ENCODE measurements at places on chromosomes 16 and 17.

DNA sequence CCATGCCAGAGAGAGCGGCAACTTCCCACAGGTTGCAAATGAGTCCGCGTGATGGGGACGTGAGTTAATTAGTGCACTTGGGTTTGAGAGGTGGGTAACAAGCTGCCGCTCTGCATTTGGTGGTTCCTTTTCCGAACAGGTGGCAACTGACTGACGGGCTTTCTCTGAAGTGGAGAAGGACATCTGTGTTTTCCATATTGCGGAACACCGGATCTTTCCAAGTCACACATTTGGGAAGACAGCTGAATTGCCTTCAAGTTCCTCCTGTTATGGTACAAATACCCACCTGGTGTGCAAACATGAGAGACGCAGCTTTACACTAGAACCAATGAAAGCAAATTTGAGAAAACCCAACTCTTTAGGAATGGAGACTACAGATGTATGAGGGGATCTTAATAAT lies 451.3 kb upstream of the ZFHX3 start:
- DNase-seq, result no peak

GRCh38 chr16:27229891-27230470 lies 26.7 kb downstream of the KDM8 start:
- no peak for DNase-seq

DNA sequence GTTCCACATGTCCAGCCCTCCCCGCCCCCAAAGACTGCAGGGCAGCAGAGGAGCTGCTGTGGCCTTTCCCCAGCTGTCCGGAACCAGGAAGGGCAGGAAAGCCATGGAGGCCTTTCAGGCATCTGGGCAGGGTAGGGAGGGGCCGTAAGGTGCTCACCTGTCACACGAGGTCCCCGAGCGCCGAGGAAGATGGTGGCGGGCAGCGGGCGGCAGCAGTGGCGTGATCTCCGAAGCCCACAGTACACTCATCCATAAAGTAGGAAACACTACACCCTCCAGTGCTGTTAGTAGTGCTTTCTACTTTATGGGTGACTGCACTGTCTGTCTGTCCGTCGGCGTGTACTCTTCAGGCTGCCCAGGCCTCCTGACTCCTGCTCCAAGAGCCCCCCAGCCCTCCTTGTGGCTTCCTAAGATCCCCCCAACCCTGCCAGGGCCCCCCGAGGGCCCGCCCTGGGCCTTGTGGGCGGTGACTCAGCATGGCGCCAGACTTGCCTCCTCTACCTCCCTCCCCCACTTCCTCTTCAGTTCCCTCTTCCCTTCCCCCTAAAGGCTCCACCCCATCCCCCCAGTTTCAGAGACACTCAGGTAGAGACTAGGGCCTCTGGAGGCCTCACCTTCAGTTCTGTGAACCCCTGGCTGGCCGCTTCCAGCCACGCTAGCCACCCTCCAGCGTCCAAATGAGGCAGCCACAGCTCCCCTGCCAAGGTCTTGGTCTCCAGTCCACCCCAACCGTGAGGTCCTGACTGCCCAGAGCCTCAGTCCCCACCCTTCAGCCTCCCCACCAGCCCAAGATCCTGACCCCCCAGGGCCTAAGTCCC lies 2.6 kb upstream of the TSPOAP1 start:
- peak; percentile 68 for DNase-seq

DNA sequence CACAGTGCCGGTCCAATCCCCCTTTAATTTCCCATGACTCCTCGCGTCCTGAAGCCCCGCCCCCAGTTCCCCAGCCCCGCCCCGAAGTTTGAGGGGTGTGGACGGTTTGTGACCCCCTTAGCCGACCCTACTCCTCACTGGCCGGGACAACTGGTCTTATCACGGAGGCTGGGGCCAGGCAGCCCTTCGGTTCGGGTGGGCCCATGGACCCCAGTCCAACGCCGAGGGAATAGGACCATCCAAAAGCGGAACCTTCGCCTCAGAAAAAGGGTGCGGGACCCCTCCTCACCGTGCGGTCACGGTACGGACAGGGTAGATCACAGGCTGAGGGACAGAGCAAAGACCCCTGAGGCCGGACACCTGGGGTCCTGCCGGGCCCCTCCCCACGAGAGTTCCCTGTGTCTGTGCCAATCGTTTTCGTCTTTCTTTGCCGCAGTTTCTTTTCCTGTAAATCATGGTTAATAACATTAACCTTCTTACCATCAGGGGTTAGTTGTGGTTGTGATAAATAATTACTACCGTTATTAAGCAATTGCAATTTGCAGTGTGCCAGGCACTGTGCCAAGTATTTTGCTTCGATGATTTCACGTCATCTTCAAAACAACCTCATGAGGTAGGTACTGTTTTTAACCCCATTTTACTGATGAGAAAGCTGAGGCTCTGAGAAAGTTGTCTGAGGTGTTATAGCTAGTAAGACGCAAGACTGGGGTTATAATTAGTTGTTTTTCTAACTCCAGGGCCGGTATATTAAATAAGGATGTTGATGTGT lies 543 bp downstream of the TMUB2 start:
- DNase-seq, result peak; percentile 41

DNA sequence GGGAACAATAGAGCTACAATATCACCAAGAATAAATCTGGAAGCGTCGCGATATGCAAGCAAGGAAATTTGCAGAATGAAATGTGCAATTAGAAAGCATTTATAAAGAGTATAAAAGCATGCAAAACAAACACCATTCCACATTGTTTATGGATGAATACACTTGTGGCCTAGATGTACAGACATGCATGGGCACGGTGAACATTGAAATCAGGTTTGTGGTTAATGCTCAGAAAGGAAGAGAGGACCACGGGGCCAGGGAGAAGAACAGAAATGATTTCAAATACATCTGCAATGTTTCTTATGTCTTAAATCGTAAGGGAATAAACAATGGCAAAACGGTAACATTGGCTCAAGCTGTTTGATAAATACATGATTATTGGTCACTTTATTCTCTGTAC lies 235.9 kb downstream of the FOXL1 start:
- DNase-seq, result no peak

- no peak for DNase-seq
These were observed 6.7 kb upstream of the GSG1L start for GRCh38 chr16:28069971-28070794.

- no peak for DNase-seq
These were observed 277.2 kb downstream of the SNX29 start for GRCh38 chr16:12253731-12254130.

DNA sequence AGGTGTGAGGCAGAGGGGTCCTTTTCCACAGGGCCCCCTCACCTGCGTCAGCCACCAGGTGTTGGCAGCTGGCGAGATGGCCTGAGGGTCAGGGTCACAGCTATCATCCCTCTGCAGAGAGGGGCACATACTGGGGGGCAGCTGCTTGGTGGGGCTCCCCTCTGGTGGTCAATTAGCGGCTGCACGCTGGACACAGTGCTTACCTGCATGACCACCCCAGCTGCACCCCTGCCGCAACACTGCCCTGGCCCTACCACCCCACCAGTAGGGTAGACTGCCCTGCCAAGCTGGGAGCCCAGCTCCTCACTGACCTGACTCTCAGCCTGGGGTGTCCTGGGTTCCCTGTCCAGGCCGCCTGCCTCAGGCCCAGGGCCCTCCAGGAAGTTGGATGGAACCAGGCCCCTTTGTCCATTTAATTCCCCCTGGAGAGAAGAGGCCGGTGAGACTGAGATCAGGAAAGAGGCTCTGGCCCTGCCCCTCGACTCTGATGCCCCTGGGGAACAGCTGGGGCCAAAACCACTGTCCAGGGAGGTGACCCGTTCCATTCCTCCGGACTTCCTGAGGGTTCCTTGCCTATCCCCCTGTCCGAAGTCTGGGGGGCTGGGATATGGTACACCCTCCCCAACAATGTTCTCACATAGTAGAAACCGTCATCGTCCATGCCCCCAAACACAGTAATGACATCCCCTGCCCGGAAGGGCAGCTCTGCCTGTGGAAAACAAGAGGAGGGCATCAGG lies 23.7 kb downstream of the TSPOAP1 start:
- DNase-seq, result no peak

GRCh38 chr16:78890373-78890895 lies 710.1 kb downstream of the MAF start:
- DNase-seq, result no peak

DNA sequence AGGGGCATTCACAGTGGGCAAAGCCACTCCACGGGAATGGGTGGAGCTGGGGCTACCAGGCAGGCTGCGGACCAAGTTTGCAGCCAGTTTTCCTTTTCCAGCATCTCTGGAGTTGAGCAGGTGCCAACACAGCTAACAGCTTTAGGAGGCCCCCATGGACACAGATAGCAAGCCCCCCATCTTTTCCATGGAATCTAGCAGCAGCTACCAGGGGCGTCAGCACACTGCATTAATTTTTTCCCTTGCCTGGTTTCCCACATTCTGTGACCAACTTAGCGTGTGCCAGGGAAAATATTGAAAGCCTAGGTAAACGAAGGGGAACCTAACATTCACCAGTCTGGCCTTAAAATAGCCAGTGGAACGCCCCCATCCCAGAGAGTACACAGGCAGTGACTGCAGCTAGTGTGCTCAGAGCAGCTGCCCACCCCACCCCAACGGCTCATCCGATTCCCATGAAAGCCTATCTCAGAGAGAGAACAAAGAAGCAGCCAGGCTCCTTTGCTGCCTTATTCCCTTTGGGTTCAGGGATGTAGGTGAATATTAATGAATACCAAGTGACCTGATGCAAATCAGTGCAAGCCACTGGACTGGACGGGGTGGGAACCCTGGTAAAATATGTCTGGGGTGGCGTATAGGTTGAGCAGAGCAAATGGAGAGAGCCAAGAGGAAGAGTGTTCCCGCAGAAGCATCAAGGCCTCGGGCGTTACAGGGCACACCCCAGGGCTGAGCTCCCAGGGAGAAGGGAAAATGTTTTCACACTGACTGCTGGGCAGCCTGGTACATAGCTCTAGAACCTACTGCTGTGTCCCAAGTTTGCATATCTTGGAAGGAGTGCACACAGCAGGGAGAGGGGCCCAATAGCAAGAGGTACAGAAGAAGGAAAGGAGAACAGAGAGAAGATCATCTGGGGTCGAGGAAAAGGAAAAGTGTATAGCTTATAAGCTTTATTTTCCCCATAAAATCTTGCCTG lies 73.9 kb upstream of the SOX9 start:
- DNase-seq, result no peak

GRCh38 chr16:19822533-19822932 lies 62.1 kb downstream of the GPRC5B start:
- DNase-seq, result no peak

DNA sequence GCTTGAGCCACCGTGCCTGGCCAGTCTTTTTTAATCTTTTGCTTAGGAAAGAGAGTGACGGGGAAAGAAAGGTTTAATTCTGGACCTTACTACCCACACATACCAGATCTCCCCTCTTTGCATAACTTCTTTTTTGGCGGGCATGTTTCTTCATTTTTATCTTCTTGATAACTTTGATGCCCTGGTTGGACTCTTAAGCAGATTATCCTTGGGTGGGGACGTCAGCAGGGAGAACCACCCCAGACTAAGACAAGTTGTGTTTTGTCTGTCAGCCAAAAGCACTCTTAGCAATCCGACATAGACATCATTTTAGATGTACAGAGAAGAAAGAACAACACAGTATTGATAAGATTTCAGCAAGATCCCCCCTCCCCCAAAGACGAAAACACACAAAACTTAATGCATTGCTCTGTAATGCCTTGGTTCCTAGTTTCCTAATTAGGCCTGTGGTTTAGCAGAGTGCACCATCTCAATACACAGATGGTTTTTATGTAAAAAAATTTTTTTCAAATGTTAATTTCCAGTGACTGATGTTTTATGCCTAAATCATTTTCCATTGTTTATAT lies 99.9 kb downstream of the MSI2 start:
- no peak for DNase-seq

- DNase-seq, result no peak
These were observed 231.4 kb upstream of the RPL38 start for GRCh38 chr17:73972056-73972455.

DNA sequence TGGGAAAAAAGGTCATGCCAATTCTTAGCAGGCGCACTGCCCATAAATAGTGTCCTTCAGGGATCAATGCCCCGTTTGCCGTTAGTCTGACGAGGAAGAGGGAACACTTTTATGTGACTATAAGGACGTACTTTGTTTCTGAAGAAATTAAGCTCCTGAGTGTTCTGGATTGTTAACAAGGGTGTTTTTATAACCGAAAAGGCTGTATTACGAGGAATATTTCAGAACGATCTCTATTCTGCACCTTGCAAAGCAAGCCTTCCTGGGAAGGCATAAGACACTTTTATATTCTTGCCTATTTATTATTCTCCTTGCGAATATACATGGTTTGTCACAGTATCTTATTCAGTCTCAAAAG lies 24.5 kb upstream of the SYT17 start:
- no peak for DNase-seq

GRCh38 chr17:34393401-34393800 lies 30.4 kb upstream of the CCL1 start:
- no peak for DNase-seq

- no peak for DNase-seq
These were observed 153.7 kb downstream of the NTN1 start for GRCh38 chr17:9174779-9175574.

GRCh38 chr17:28841901-28842281 lies 699 bp downstream of the FAM222B start:
- DNase-seq, result no peak

DNA sequence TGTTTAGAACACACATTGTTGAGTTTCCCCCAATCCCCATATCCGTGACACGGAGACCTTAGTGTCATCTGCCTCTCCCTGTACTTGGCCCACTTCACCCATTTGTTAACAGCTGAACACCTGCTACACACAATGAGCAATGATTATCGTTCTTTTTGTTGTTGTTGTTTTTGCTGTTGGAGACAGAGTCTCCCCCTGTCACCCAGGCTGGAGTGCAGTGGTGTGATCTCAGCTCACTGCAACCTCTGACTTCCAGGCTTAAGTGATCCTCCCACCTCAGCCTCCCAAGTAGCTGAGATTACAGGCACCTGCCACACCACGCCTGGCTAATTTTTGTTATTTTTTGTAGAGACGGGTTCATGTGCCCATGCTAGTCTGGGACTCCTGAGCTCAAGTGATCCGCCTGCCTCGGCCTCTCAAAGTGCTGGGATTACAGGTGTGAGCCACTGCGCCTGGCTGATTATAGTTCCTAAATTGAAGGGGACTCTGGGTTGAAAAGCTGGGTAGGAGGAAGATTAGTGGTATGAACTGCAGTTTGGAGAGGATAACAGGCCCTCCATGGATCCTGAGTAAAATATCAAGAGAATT lies 21.6 kb downstream of the NDE1 start:
- no peak for DNase-seq

DNA sequence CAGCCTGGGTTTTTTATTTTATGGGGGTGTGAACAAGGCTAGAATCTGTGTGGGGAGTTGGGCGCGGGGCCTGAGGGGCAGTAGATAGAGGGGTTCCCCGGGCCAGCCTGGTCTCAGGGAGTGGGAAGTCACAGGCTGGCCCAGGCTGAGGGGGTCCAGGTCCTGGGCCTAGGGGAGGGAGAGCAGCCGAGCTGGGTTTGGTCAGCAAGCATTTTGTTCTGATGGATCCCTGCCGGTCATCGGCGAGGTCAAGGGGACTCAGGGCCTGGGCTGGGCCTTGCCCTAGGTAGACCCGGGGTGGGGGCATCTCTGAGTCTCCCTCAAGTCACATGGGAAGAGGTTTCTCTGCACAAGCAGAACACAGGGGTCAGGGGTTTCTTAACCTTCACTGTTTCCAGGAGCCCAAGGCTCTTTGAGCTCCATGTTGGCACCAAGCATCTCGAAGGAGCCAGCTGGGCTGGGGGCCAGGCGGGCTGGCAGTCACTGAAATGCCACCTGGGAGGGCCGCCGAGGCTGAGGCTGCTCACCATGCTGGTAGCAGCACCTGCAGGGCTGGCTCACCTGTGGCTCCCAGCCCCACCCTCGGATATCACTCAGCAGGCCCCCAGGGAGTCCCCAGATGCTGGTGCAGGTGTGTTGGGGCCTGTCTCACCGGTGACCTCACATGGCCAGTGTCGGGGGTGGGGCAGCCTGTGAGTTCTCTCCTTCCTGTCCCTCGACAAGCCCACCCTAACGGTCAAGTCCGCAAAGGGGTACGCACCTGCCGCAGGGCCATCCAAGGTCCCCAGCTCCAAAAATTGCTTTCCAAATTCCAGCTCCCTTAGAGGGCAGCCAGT lies 41.0 kb downstream of the SLC7A5 start:
- no peak for DNase-seq
